ENCODE measurements at places on chromosomes 4 and X.

GRCh38 chr4:155681886-155682285 is 15.2 kb downstream of the GUCY1A1 start:
- no peak for DNase-seq

GRCh38 chr4:91127192-91127591 is 1000.0 kb downstream of the CCSER1 start:
- no peak for DNase-seq

GRCh38 chr4:113695328-113696169 is 66.0 kb downstream of the CAMK2D start:
- no peak for DNase-seq

DNA sequence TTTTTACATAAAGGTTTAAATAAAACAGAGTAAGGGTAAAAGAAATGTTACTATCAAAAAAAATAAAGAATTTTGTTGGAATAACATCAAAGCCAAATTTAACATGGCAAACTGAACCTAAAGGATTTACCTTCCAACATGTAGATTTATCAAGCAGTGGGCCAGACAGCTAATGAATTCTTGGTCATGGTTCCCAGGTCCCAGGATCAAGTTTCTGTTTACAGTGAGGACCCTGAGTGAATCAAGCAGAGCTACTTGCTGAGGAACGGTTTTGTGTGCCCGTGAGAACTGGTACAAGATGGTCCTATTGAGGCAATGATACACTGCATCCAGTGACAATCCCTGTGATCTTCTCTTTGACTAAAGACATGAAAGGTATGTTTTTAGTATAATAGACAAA is 157.1 kb downstream of the CDS1 start:
- no peak for DNase-seq

- no peak for DNase-seq
Measured at GRCh38 chr4:52578951-52579350, 80.2 kb downstream of the USP46 start.

GRCh38 chr4:80219301-80220025 is 22.2 kb downstream of the PRDM8 start:
- no peak for DNase-seq

GRCh38 chrX:23742174-23742696 is 841 bp downstream of the ACOT9 start:
- DNase-seq: no peak

DNA sequence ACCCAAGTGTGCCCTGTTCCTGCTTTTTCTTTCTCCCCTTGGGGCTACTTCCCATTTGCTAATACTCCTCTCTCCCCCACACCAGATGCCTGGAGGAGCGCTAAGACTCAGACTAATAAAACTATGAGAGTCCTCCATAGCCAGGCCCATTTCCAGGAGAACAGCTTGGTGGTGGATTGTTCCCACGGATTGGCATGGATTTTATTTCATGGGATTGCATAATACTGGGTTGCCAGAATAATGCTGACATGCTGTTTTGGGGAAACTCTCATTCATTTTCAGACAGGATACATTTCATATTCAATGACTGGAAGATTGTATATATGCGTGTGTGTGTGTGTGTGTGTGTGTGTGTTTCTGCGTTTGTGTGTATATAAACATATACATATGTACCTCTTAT is 447.5 kb upstream of the PITX2 start:
- no peak for DNase-seq

DNA sequence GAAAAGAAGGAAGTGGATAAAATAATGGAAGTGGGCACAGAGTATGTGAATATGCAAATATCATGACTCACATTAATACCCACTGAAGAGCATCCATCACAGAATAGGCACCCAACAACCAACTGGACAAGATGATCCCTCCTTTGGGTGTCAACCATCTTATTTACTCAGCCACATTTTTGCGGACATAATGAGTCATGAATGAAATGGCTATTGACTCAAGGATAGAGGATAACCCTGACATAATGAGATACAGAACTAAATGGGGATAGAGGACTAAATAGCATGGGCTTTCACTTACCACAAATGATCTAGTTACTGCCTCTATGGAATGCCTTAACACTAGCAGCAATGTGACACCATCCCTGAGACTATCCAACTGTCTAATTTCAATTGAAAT is 224.7 kb downstream of the ANTXR2 start:
- DNase-seq: no peak

- no peak for DNase-seq
Measured at GRCh38 chr4:95084584-95084983, 326.8 kb downstream of the BMPR1B start.

- DNase-seq: no peak
Measured at GRCh38 chr4:148852092-148852699, 410.0 kb upstream of the NR3C2 start.

- no peak for DNase-seq
Measured at GRCh38 chrX:143869018-143869417, 14.9 kb upstream of the UBE2NL start.

- DNase-seq: no peak
Measured at GRCh38 chrX:134480061-134480460, 20.1 kb downstream of the HPRT1 start.

- DNase-seq: no peak
Measured at GRCh38 chrX:68895341-68895755, 66.5 kb downstream of the EFNB1 start.

GRCh38 chr4:184104419-184105101 is 113.1 kb downstream of the ENPP6 start:
- no peak for DNase-seq

DNA sequence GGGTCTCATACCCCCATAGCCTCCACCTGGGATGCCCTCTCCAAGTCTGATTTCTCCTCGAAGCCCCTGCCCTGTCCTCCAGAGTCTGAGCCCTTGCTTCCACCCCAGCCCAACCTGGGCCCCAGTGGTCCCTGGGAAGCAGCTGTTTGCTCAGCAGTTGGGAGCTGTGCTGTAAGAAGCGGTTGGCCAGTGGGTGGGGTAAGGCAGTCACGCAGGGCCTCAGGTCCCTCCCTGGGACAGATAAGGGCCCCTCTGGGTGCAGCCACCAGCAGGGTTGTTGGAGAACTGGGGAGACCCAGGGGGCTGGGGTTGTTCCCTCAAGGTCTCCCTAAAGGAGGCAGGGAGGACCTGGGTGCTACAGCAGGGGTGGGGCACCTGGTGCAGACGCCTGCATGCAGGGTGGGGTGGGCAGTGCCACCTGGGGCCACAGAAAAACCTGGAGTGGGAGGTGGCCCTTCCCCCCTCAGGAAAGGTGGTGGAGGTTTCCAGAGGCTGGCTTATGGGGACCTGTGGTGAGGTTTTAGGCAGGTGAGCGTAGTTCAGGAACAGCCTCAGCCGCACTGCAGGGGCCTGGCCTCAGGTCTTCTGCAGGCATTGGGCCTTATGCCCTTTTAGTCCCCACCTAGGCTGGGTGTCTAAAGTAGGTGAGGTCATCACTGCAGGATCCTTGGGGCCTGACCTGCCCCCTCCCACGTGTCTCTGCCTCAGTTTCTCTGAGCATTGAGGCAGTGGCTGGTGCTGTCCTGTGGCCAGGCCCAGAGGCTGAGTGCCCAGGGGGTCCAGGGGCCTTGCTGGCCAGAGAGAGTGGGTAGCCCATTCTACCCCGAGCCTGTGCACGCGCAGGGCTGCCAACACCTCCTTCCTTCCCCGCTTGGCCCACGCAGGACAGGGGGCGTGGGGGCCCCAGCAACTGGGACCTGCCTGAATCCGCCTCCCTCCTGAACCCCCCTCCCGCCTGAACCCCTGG is 3.1 kb upstream of the SLC26A1 start:
- DNase-seq: no peak

- DNase-seq: no peak
Measured at GRCh38 chr4:145351162-145351561, 130.5 kb upstream of the SMAD1 start.

- DNase-seq: no peak
Measured at GRCh38 chr4:19317377-19317776, 934.3 kb upstream of the SLIT2 start.

DNA sequence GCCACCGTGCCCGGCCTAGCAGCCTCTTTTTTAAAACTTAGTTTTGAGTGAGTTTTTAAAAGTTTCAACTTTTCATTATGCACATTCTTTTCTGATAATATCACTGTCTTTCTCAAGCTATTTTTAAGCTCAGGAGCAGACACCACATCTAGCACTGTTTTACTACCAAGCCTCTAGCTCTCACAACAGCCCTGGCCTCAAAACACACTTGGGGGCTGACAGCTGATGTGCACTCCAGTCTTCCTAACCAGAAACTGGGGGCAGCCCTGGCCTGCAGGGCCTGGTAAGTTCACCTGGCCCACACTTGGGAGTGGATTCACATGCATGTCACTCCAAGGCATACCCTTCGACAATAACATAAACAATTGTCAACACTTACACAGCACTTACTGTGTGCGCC is 34.0 kb downstream of the CENPU start:
- no peak for DNase-seq

DNA sequence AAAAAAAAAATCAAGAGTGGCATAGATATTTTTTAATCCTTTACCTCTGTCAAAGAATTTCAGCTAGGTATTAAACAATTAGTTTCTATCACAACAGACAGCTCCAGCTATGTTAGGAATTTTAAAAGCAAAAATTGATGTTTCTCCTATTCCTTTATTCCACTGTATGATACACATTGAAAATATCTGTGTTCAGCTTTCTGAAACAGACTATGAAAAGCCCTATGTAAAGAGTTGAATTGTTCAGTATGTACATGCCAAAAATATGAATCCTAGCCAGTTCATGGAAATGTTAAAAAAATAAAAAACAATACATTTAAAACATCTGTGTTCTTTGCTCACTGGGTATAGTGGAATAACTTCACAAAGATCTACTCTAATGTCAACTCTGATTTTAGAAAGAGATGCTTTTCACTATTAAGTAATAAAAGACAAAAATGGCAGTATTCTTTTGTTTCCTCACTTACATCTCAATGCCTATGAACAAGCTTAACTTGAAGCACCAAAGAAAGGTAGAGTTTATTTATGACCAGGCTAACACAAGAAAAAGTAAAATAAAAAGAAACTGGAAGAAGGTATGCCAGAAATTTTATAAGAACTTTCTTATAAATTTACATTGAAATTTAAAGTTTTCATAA is 32.1 kb downstream of the FBXW7 start:
- no peak for DNase-seq

- DNase-seq: no peak
Measured at GRCh38 chrX:29545878-29546277, 669.5 kb upstream of the MAGEB2 start.

- peak; percentile 56 for DNase-seq
Measured at GRCh38 chrX:131762802-131763234, 218.9 kb downstream of the OR13H1 start.

DNA sequence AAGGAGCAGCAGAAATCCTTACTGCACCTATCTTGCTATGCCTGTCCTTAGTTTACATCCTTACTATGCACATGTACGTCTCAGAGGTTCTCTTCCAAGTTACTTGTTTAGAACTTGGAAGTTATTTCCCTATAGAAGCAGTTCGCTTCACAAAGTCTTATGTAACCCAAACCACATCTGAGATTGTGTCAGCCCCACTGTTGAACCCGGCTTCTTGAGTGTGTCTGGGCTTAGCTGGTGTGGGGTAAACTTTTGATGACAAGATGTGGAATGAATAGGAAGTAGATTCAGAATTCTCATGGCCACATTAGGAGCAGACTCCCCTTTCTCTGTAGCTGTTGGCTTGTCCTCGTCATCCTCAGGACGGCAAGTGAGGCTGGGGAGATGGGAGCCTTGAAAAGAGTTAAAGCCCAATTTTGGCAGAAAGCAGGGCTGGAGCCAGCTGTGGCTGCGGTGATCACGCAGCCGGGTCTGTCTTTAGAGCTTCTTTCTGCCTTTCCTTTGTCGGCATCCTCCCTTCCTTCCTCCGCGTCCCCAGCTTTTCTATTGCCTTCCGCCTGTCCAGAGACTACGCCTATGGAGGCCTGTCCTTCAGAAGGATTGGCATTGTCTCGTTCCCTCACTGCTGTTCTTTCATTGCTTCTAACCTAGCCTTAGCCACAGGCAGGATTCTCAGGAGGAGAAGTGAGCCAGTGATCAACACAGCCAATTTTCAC is 23.0 kb upstream of the LIMCH1 start:
- no peak for DNase-seq

GRCh38 chr4:148822572-148823418 is 380.6 kb upstream of the NR3C2 start:
- DNase-seq: no peak

DNA sequence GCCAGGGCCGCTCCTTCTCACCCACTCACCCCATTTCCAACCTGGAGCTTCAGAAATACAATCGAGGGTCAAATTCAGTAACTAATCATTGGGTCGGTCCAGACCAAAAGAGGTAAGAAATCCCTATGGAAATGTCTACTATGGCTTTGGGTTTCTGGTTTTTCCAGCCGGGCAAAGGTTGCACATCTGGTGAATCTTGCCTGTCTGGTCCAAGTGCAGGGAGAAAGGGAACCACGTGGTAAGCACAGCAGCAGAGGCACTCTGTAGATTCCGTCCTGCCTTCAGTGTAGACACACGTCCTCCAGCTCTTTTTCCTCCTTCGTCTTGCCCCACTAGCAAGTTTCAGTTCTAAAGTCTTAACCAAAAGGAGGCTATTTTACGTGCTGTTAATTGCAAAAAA is 218.0 kb upstream of the JADE1 start:
- no peak for DNase-seq

- DNase-seq: no peak
Measured at GRCh38 chr4:848803-849477, 23.0 kb upstream of the CPLX1 start.

DNA sequence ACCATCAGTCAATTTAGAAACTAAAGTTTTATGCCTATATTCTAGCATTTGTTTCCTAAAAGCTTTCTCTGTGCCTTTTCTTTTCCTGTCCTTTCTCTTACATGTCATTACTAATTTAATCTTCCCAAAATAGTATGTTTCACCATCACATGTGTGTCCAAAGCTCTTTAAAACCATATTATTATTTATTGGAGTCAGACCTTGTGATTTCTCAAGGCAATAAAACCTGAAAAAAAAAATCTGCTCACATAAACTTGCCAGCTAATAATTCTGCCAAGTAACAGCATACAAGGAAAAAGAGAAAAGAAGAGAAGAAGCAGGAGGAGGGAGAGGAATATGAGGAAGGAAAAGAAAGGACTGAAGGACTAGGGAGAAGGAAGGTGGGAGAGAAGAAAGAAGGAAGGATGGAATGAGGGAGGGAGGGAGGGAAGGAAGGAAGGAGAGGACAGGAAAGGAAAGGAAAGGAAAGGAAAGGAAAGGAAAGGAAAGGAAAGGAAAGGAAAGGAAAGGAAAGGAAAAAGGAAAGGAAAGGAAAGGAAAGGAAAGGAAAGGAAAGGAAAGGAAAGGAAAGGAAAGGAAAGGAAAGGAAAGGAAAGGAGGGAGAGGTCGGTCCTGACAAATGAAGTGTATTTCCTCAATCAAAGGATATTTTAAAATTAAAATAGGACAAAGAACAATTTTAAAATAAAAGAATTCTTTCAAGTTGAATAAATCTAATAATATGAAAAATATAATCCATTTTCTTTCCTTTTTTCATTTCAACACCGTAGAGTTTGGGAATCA is 57.4 kb downstream of the ANTXR2 start:
- no peak for DNase-seq
